ENCODE measurements at places on chromosomes 11 and 22.

DNA sequence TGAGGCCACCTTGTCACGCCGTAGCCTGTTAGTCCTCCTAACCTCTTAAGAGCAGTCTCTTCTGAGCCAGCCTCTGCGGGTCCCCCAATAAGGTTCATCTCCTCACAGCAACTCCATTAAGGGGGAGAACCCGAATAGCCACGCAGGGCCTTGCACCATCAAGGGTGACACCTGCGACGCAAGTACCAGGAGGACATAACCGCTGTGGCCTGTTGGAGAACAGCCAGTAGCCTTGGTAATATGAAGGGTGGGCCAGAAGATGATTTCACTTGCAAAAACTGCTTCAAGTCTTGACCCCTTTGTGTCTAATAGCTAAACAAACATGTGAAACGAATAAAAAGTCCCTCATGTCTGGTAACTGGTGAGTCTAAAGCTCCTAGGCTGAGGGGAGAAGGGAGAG lies 14.8 kb downstream of the ARFGAP2 start:
- DNase-seq: no peak

DNA sequence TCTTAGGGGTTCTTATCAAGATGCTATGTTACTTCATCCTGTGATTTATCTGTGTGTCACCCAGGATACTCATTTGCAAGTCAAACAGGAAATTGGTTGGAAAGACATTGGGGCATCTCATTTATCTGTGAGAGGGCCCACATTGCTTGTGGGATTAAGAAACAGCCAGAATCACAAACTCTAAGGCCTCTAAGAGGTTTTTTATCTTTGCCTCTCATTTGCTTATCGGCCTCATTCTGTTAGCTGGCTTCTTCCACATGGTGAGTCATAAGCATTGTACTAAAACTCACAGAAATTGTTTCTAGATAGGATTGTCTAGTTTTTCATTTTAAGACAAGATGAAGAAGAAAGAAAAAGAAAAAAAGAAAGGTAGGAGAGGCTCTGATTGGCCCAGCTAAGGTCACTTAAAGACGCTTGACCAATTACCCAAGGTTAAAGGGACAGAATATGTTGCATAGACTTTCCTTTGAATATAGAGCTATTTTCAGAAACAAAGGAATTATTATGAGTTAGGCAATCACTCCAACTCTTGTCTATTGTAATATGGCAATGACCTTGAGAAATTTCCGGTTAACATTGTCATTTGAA lies 121.9 kb downstream of the ARHGAP42 start:
- no peak for DNase-seq

- DNase-seq: no peak
These were observed 493.5 kb downstream of the DLG2 start for GRCh38 chr11:85133636-85134035.

- DNase-seq: no peak
These were observed 688 bp upstream of the LRRC74B start for GRCh38 chr22:21044931-21045584.

DNA sequence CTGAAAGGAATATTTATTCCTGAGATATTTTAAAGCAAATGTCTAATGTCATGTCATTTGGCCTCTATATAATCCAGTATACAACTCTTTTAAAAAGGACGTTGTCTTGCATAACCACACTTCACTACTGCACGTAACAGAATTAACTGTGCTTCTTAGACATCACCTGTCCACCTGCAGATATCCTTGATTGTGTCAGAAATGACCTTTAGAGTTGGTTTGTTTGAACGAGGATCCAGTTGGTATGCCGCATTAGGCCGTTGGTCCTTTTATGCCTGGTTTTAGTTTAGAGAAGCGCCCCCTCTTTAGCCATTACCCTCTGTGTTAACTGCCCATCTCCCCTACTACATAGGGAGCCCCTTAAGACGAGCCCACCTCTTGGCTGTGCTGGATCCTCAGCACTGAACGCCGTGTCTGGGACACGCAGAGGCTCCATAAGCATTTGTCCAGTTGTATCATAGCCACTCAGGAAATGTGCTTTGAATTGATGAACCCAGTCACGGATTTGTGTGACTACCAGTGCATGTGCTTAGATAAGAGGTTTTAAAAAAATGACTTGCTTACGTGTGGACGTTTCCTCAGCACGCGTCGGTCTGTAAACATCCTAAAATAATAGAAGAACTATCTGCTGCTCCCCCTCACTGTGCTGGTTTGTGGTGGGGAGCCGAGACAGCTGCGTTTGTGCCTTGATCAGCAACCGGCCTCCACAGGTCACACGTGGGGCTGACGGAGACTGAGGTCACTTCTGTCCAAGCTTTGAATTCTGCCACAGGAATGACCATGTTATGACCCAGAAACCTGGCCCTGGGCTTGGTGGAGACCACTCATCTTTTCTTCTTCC lies 4.0 kb downstream of the MICAL2 start:
- DNase-seq: no peak

DNA sequence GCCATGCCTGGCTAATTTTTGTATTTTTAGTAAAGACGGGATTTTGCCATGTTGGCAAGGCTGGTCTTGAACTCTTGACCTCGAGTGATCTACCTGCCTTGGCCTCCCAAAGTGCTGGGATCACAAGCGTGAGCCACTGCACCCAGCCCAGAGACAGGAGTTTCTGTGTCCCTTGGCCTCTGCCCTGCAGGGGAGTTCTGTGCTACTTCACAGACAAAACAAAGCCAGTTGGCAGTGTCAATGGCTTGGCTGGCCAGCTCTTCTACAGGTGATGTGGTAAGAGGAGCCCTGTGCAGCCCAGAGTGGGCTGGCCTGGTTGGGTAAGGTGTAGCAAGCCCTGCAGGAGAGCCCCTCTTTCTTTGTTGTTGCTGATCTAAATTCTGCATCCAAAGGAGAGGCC lies 60.5 kb upstream of the SHISAL1 start:
- no peak for DNase-seq

- no peak for DNase-seq
These were observed 158.7 kb upstream of the SYT13 start for GRCh38 chr11:45444796-45445195.

DNA sequence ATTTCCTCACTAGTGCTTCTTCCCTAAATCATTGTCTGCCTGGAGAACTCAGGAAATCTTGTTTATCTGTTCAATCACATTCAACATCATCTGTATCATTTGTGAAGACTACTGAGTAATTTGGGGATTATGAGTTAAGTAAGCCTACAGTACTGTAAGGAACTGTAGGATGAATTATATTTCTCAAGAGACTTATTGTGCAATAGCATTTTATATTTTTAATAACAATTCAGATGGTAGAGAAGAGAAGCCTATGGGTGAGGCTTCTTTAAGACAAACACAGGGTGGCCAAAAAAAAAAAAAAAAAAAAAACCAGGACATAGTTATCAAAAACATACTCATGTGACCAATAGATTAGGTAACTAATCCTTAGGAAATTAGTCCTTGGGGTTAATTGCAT lies 282.7 kb downstream of the FAM181B start:
- DNase-seq: no peak

- DNase-seq: no peak
These were observed 15.0 kb downstream of the METTL15 start for GRCh38 chr11:28123151-28123581.

GRCh38 chr22:41648432-41648831 lies 27.3 kb downstream of the XRCC6 start:
- DNase-seq: no peak

DNA sequence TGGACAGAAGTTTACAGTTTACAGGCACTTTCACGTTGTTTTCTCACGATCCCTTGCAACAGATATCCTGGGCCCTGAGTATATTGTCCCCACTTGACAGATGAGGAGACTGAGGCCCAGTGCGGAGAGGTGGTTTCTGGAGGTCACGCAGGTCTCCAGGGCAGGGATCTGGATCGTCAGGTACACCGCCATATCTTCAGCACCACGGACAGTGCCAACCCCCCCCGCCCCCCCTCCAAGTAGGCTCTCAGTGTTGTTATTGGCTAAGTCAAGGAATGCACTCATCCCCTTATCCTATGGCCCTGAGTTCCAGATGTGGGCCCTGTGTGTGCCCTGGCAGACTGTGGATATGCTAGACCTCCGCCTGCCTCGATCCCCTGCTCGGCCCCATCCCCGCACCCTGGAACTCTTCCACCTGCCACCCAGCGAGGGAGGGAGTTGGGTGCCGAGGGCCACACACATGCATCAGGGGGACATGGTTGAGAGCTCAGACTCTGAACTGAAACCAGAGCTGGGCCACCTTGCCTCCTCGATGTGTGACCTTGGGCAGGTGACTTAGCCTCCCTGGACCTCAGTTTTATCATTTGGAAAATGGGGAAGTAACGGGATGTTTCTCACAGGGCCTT lies 37.5 kb downstream of the MPPED1 start:
- DNase-seq: no peak

- DNase-seq: no peak
These were observed 522.8 kb upstream of the LUZP2 start for GRCh38 chr11:23974051-23974450.

- no peak for DNase-seq
These were observed 25.4 kb downstream of the TAF1D start for GRCh38 chr11:93715797-93716396.

DNA sequence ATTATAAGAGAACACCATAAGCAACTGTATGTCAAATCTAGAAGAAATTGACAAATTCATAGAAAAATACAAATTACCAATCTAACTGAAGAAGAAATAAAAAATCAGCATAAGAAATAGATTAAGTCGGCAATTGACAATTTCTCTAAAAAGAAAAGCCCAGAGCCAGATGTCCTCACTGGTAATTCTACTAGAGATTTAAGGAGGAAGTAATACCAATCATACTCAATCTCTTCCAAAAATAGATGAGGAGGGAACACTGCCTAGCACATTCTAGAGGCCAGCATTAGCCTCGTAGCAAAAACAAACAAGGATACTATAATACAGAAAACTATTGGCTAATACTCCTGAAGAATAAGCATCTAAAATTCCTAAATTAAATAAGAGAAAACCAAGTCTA lies 40.4 kb upstream of the IGLL5 start:
- no peak for DNase-seq

GRCh38 chr22:19559324-19559811 lies 35.2 kb upstream of the CLDN5 start:
- no peak for DNase-seq

GRCh38 chr11:5992604-5993251 lies 5.9 kb upstream of the OR52L1 start:
- DNase-seq: no peak

DNA sequence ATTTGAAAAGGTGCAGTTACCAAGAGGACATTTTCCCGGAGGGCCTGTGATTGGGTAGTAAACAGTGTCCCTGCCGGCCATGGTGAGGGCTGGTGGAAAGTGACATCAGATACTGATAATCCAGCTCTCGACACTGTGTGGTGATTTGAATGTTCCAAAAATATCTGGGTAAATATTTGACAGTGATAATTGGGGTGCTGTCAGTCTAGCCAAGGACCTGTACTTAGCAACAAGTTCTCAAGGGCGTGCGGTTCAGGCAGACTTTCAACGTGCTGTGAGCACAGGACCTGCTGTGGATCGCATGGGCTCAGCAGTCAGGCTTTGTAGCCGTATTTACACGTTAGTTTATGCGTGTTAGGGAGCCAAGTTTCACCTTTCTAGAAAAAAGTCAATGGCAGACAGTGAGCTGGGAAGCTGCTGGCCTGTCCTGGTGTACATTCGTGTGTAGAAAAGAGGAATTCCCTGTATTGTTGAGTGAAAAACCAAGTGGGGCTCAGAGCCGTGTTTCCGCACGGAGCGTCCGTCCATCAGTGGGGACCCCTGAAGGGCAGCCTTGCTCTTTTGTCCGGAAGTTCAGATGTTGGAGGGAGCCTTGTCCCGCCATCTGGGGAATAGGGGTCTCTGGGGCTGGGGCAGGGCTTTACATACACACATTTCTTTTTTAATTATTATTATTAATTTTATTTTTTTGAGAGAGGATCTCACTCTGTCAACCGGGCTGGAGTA lies 11.3 kb downstream of the TRMU start:
- no peak for DNase-seq

- DNase-seq: no peak
These were observed 22.0 kb downstream of the TRAF6 start for GRCh38 chr11:36488096-36488495.

DNA sequence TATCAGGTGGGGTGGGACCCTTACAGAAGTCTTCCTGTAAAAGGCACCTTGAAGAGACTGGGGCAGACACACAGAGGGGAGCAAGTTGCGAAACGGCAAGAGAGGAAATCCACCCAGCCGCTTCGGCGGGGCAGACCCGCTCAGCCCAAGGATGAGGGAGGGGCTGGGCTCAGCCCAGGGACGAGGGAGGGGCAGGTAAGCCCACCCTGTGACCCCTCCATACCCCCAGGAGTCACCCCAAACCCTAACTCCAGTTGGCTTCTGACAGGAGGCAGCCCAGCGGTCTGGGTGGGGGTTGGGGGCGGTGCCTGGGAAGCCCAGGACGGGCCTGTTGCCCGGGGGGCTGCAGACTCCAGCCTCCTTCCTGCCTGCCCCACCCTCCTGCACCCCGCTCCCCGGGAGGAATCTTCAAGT lies 965 bp downstream of the OSBPL5 start:
- no peak for DNase-seq

GRCh38 chr11:20070459-20070858 lies 89.8 kb downstream of the DBX1 start:
- no peak for DNase-seq

GRCh38 chr11:119352857-119353260 lies 6.4 kb upstream of the MFRP start:
- no peak for DNase-seq

DNA sequence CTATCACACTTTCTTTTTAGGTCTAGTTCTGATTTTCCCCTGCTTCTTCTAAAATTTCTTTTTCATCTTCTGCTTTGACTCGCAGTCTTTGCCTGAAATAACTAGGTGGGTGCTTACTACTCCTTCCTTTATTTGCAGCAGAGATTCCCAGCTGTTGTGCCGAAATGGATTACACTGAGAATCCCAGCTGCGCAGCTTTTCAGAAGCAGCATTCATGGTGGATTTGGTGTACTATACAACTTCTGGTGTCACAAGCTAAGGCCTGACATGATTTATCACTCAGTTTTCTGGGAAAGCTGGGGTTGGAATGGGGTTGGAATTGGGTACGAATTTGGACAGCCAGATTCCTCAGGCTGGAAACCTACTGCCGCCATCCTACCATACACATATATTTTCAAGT lies 6.0 kb upstream of the XKR3 start:
- no peak for DNase-seq

DNA sequence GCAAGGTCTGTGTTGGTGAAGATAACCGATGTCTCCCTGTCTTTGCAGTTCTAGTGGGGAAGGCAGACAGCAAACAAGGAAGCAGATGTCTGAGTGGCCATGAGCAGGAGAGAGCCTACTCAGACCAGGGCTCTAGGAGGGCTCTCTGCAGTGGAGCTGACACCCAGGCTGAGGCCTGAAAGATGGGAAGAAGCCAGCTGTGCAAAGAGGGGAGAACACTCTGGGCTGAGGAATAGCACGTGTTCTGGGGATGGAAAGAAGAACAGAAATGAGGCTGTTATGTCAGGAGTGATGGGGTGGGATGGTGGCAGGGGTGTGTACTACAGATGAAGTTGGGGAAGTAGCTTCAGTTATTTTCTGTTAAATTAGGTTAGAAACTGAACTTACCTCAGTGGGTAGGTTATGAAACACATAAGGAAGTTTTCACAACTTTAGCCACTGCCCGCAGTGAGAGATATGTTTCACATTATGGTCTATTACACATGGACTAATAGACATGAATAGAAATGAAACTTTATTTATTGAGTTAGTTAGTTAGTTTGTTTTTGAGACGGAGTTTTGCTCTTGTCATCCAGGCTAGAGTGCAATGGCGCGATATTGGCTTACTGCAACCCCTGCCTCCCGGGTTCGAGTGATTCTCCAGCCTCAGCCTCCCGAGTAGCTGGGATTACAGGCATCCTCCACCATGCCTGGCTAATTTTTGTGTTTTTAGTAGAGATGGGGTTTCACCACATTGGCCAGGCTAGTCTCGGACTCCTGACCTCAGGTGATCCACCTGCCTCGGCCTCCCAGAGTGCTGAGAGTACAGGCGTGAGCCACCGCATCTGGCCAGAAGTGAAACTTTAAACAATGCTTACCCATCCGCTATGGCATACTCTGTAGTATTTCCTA lies 7.8 kb downstream of the DCPS start:
- DNase-seq: no peak
